Mesendoderm (in vitro differentiated cells): ENCODE measurements at places on chromosomes 4 and X.

DNA sequence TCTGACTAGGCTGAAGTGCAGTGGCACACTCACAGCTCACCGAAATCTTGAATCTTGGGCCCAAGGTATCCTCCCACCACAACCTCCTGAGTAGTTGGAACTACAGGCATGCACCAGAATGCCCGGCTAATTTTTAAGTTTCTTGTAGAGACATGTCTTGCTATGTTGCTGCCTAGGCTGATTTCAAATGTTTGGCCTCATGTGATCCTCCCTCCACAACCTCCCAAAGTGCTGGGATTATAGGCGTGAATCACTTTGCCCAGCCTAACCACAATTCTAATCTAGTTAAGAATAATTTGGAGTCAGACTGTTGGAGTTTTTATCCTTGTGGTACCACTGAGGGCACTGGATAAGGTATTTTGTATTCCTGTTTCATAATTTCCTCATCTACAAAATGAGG lies 317.5 kb upstream of the AGA start:
- DNase-seq: no peak

GRCh38 chr4:62871078-62871477 lies 1538.2 kb downstream of the TECRL start:
- peak; percentile 7 for DNase-seq

GRCh38 chr4:143858456-143858855 lies 46.9 kb downstream of the GYPE start:
- DNase-seq: no peak

DNA sequence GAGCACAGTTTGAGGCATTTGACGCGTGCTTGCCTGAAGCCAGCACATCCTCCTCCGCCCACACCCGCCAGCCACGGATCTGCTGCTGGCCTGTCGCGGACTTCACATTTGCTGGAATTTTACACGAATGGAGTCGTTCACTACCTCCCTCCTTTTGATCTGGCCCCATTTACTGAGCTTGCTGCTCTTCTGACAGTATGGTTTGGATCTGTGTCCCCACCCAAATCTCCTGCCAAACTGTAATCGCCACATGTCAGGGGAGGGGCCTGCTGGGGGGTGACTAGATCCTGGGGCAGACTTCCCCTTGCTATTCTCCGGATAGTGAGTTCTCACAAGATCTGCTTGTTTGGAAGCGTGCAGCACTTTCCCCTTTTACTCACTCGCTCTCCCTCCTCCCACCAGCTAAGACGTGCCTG lies 19.9 kb upstream of the CPLX1 start:
- no peak for DNase-seq

- DNase-seq: no peak
Observed at GRCh38 chr4:8236106-8236919, 33.2 kb upstream of the HTRA3 start.
